RCC 7860 (cell line): ENCODE measurements at places on chromosomes 16 and 17.

DNA sequence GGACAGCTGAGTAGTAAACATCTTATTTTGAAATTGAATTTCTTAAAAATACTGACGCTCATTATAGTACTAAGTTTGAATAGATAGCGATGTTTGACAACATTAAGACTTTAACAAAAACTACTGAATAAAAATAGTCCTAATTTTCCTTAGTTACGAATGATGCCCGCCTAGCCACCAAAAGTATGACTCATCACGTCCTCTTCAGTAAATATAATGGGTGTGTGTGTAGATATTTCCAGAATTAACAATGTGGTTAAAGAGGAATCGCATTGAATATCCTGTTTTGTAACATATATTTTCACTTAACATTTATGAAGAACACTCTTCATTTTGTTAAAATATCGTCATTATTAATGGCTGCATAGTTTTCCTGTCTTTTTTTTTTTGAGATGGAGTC, 187.6 kb downstream of the MYO1D start:
- DNase-seq: no peak

DNA sequence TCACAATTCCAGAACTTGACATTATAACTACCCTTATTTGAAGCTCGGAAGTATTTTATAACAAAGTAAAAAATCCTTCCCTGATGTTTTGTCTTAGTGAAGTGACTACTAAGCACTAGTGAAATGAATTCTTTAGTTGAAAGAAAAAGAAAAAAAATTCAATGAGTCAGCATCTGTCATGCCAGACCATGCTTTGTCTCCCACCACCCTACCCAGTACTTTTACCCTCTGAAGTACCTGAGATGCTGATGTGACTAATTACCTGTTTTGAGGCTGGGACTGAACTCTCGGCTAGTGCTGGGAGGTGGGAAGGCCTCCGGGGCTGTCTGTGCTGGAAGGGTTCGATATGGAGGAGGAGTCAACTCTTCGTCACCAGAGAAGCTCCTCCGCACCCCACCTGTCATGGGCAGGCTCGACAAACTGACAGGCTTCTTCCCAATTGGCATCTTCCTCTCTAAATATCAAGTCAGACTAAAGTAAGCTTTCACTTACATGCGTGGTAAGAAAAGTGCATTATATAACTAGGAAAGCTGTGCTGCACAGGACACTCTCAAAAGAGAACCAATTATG, 19.6 kb downstream of the NME2 start:
- DNase-seq: no peak

- peak; percentile 63 for DNase-seq
Observed at GRCh38 chr16:68401871-68402747, 46.2 kb downstream of the SMPD3 start.

DNA sequence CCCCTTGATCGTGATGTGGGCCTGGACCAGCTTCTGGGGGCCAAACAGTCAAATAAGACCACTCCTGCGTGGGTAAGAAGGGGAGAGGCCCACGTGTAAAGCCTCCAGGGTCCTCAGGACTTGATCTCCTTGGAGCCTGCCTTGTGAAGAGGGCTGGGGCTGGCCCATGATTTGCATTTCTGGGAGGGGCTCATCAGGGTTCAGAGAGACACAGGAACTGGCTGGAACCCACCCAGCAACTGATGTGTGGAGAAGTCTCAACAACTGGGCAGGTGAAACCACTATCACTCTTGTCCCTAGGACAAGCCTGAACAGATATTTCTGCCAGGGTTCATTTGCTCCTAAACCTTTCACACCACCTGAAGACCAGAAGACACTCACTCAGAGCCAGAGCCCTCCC, 214.7 kb downstream of the ZNF423 start:
- DNase-seq: no peak

GRCh38 chr16:66335704-66336329, 30.7 kb upstream of the CDH5 start:
- no peak for DNase-seq

DNA sequence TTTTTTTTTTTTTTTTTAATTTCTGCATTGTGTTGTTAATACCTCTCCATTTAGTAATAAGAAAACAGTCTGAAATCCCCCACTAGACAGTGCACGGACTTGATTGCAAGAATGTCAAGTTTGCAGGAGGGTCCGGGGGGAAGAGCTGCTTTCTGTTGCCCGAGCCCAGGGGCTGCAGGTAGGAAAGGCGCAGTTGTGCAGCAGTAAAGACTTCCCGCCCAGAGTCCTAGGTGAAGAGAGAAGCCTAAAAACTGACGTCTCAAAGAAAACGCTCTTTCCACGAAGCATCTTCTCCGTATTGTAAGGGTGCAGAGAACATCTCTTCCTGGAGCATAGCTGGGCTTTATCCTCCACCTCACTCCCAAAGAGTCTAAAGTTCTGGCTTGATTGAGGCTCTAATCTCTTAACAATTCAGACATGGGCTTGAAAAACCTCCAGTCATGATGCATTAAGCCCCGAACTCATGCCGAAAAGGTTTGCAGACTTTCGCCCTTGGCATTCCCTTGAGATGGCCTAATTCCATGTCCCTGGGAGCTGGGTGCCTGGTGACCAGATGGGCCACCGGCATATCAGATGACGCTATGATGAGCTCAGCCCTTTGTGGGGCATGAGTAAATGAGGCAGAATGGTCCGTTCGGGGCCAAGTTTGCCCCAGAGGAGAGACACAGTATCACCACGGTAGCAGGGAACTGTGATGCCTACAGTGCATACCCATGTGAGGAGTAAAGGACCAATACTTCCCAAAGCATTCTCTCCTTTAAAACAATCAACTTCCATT, 436.2 kb upstream of the ZFHX3 start:
- no peak for DNase-seq

DNA sequence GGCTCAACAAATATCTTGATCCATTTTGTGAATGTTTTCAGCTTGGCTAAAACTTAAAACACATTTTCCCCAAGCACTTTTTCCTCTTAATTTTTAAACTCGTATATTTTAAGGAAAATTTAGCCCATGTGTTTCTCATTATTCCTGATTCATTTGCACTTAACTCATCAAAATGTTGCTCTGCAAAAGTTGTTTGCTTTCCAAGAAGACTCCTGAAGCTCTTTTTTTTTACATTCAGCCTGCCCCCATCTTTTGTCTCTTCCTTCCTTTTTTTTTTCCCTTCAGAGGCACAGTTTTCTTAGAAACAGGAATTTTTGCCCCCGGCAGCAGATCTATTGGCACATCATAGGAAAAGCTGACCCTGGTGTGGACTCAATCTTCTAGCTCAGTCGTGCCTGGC, 155.0 kb upstream of the SALL1 start:
- DNase-seq: no peak

GRCh38 chr17:7688808-7689316, 585 bp downstream of the WRAP53 start:
- DNase-seq: no peak

DNA sequence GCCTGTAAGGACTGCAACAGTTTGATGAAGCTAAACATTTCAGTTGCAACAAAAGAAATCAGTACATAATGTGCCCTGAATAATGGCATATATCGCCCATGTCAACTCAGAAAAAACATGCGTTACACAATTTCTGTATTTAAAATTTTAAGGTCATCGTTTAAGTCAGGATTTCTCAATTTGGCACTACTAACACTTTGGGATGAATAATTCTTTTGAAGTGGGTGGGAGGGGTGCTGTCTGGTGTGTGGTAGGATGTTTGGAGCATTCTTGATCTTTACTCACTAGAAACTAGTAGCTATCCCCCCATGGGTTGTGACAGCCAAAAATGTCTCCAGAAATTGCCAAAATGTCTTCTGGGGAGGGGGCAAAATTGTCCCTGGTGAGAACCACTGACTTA, 50.7 kb upstream of the CNTNAP4 start:
- no peak for DNase-seq
